Frontal cortex (tissue), 4 donors: ENCODE measurements at places on chromosomes 3 and 15.

- DNase-seq, result no peak
Measured at GRCh38 chr3:50580683-50581458, 11.5 kb downstream of the HEMK1 start.

- no peak for DNase-seq
Measured at GRCh38 chr3:117939425-117940027, 1095.1 kb downstream of the IGSF11 start.

DNA sequence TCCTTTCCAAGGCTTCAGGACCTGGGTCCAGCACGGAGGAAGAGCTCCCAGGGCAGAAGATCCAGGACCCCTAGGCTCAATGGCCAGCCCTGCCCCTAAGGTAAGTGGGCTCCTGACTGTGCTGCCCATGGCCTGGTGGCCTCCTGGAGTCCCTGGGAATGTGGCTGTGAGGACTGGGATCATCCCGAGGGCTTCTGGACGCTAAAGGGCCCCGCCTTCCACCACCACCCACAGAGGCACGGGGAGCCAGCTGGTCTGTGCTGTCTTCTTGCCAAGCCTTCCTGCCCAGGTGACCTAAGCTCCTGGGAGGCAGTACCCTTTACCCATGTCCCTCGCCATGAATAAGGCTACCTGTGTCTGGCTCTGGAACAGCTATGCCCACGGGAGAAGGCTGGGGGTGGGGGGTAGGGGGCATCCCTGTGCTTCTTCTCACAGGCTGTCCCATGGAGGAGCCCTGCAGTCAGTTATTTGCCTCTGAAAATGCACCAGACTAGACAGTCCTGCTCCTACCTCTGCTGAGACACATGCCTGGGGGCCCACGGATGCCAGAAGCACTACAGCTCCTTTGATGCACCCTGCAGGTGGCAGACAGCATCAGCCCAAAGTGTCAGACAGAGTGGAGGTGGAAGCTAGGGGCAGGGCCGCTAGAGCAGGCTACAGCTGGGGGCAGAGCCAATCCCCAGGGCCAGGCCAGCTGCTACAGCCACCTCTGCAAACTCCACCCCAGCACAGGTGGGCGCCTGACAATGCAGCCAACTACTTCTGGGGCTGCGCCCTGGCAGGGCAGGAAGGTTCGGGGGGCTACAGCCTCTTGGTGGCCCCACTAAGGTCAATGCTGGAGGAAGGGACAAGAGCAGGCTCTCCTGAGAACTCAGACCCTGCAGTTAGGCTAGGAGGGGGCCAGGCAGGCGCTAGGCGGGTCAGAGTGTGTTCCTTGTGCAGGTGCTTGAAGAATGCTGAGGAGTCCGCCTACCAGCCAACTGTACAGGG, 90.9 kb downstream of the SEC22A start:
- no peak for DNase-seq

- DNase-seq, result peak; percentile 38
Measured at GRCh38 chr15:44662478-44663409, 718 bp downstream of the SPG11 start.

DNA sequence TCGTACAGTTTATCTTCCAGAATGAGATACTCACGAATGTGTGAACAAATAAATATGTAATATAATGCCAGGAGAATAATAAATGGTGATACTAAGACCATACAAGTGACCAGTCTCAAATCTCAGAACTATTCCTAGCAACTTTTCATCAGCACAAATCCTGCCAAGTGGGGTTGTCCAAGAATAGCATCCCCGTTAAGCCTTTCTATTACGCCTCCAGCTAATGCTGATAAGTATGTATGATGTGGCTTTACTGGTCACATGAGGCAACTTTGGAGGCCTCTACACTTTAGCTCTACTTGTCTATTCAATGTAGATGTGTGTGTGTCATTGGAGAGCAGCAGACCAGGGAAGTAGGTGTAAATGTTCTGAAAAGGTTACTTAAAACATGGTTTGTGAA, 129.5 kb downstream of the KCNMB2 start:
- no peak for DNase-seq

GRCh38 chr15:72176743-72177142, 20.8 kb downstream of the GRAMD2A start:
- no peak for DNase-seq

DNA sequence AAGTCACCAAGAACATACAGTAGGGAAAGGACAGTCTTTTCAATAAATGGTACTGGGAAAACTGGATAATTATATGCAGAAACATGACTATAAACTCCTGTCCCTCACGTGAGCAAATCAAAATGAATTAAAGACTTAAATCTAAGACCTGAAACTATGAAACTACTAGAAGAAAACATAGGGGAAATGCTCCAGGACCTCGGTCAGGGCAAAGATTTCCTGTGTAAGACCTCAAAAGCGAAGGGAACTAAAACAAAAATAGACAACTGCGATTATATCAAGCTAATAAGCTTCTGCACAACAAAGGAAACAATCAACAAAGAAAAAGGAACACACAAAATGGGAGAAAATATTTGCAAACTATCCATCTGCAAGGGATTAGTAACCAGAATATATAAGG, 62.7 kb downstream of the CRYGS start:
- no peak for DNase-seq

DNA sequence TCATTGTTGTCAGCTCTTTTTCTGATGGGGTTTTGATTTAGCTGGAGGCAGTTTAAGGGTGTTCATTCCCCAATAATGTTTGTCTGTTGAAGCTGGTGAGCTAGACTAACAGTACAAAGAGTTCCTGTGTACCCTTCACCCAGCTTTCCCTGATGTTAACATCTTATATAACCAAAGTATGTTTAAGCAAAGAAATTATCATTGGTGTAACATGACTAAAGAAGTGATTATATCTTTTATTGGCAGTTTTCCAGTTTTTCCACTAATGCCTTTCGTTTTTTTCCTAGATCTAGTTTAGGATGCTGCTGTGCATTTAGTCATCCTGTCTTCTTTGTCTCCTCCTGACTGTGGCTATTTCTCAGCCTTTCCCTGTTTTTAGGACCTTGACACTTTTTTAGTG, 165.6 kb downstream of the LPP start:
- no peak for DNase-seq

DNA sequence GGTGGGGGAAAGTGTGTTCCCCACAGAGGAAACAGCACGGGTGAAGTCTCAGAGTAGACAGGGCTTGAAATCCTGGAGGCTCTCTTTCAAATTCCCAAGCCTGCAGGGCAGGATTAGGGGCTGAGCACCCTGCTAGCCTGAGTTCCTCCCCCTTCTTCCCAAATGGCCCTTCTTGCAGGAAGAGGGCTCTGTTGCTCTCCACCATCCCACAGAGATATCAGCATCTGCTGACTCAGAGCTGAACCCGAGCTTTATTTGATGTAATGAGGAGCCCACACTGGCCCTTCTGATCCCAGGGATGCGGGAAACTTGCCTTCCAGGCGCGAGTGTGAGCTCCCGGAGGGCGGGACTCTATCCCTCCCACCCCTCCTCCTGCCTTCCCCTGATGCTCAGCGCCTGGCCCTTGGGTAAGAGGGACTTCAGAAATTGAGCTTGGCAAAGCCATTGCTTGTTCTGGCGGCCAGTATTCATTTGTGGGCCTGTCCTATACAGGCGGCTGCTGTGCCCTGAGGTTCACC, 1.4 kb upstream of the STRA6 start:
- no peak for DNase-seq

DNA sequence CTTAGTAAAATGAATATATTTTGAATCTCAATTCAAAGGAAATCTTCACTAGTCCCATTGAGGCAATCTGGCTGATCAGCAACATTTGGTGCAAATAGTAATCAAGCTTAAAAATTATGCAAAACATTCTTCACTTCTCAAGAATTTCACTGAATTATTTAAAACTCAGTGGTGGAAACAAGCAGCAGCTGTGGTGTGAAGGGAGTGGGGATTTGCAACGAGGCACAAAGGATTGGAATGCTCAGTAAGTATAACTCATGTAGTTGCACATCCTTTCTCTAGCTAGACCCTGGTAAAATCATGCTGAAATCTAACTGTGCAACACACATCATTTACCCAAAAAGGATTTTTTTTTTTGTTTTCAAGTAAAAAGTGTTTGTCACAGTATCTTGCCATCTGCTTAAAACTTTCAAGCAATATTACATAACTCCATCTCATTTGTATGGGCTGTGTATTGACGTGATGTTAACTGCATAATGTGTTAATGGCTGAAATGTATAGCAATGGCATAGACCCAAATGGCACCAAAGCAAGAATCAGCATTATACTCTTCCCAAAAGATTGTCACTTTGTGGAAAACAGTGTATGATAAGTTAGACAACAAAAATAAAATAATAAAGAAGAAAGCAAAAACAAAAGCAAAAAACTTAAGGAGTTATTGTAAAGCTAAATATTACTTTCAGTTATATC, 816.6 kb downstream of the EPHA3 start:
- no peak for DNase-seq

- no peak for DNase-seq
Measured at GRCh38 chr3:67529337-67529736, 125.1 kb downstream of the SUCLG2 start.

DNA sequence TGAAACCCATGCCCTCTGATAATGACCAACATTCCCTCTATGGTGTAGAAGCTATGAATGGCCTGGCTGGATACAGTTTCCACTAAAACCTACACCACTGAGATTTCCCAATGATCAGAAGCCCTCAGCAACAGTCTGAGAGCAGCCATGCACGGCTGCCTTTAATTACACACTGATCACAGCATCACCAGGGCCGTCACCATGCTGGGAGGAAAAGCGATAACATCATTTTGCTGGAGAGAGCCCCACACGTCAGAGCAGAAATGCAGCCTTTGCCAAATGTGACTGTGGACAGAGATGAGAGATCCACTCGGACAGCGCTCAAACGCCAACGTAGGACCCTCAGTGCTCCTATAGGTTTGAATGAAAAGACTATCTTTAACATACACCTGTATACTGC, 135.0 kb downstream of the XXYLT1 start:
- no peak for DNase-seq

DNA sequence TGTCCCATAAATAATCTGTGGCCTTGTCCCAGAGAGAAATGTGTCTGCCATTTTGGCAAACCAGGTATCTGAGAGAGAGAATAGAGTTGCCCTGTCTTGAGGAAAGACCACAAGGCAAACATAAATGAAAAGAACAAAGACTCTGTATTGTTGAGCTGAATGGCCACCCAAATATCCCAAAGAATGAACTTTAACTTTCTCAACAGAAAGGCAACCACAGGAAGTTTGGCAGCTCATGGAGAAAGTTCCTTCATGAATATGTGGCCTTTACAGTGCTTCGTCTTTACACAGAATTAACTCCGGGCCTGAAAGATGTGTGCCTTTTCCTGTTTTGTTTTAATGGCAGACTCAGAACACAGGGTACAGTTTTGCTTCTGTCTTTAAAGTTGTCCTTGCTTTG, 41.4 kb upstream of the THBS1 start:
- no peak for DNase-seq

DNA sequence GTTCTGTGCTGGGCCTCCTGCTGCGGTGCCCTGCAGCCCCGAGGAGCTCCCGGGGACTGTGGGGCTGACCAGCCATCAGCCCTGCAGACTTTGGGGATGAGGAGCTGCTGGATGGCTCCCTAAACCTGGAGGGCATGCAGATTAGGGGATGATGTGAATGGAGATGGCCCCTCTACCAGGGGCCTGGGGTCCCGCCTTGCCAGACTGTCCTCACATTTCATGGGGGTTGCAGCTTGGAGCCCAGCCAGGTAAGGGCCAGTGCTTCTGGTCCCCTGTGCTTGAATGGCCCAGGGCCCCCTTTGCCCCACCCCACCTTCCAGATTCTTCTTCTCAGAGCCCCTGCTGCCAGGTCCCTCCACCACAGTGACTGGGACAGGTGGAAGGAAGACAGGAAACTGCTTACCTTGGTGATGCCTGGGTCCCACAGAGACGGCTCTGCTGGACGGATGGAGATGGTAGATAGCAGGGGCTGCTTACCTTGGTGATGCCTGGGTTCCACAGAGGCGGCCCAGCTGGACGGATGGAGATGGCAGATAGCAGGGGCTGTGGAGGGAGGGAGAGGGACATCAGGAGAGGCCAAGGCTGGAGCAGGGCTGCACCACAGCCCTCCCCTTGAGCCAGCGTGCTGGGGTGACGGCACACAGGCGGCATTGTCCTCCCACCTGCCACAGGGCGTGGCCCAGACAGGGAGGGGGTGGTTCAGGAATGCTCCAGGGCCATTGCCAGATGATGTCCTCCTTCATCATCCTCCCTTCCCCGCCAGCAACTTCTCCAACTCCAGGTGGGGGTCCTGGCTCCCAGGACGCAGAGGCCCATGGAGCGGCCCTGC, at the start of gene SPTBN5:
TSS of gene SPTBN5 (minus strand) at position 632 of the 829 bp plus-strand sequence. CDS start at position 76, 556 bp downstream.
- DNase-seq, result no peak

- DNase-seq, result no peak
Measured at GRCh38 chr15:69513450-69513960, 60.9 kb downstream of the RPLP1 start.

- DNase-seq, result no peak
Measured at GRCh38 chr3:195095035-195095703, 175.8 kb downstream of the XXYLT1 start.

DNA sequence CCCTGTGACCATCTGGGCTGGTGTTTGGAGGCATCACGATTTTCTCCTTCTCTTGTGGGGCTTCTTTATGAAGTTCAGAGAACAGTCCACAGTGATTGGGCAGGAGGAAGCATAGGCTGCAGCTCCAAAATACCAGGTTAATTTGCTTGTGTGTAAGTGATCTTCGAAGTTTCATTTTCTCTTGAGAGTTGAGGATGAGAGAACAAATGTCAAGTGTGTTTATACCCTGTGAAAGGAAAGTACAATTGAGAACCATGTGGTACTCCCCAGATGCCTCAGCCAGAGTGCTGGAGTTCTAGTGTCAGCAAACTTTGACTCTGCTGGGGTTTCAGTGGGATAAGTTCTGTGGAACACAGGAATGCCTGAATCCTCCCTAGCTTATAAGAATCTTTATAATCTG, 357.1 kb upstream of the CFAP20DC start:
- no peak for DNase-seq

GRCh38 chr3:31671976-31672375, 139.3 kb downstream of the STT3B start:
- no peak for DNase-seq

GRCh38 chr3:179768080-179768479, 115.2 kb downstream of the USP13 start:
- DNase-seq, result peak; percentile 34

- DNase-seq, result no peak
Measured at GRCh38 chr15:68565726-68566125, 13.1 kb upstream of the CORO2B start.

GRCh38 chr15:89161666-89162065, 59.7 kb downstream of the RLBP1 start:
- DNase-seq, result no peak
